Activated T-helper 1 cell treated with anti-CD3 and anti-CD28 coated beads, Interleukin-2, amount 50 U/mL, for 16 hours (primary cell): ENCODE measurements at places on chromosomes 7 and 10.

DNA sequence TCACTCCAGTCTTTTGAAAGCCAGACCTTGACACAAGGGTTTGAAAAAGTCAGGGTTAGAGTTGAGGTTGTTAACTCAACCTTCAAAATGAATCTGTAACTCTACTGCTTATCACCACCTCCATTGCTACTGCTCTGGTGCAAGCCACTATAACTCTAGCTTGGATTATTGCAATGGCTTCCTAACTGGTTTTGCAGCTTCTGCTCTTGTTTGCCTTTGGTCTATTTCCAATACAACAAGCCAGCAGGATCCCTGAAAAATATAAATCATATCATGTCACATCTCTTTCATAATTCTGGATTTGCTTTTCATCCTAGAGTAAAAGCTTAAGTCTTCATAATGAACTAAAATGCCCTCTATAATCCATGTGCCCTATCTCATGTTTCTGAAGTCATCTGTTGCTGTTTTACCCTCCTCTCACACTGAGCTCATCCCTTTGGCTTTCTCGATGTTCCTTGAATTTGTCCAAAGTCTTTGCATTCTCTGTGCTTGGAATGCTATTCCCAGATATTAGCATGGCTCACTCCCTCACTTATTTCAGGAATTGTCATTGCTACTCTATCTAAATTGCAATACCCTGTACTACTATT, 10.9 kb downstream of the TAS2R60 start:
- DNase-seq = no peak

- DNase-seq = no peak
Measured at GRCh38 chr7:366161-366803, 76.3 kb downstream of the FOXL3 start.

DNA sequence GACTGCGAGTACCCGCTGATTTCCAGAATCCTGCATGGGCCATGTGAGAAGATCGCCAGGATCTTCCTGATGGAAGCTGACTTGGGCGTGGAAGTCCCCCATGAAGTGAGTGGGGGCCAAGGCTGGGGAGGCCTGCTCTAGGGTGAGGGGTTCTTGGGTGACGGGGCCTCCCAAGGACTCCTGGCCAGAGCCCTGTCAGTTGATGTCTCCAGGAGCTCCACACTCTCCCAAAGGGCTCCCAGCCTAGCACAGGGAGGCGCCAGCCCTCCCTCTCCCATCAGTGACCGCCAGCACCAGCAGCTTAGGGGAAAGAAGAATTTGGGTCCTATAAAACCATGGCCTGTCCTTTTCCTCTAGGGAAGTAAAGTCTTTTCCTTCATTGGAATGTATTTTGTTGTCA, 9.8 kb upstream of the ZNF22 start:
- no peak for DNase-seq

DNA sequence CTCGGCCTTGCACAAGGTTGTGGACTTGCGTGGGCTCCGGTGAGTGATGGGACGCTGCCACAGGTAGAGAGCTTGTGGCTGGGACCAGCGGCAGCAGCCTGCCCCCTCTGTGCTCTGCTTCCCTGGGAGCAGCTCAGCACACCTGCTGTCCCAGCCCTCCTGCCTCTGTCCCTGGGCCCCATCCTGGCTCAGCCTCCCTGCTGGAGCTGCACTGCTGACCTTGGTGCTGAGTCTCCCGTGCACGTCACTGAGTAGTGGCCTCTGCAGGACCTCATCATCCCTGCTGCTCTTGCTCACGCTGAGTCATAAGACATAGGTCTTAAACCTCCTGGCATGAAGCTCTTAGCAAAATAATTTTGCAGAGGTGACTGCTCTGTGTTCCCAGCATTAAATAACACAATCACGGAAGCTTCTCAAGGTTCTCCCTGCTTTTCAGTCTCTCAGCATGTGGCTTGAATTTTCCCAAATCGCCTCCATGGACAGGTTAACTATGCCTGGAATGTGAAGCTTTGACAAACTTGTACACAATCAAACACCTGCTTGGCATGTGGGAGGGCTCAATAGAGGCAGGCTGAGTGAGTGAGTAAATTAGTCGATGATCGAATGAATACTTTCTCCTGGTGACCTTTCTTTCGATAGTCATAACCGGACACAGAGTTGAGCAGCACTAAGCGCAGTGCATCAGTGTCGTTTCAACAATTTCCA, 63.8 kb upstream of the NPS start:
- no peak for DNase-seq

DNA sequence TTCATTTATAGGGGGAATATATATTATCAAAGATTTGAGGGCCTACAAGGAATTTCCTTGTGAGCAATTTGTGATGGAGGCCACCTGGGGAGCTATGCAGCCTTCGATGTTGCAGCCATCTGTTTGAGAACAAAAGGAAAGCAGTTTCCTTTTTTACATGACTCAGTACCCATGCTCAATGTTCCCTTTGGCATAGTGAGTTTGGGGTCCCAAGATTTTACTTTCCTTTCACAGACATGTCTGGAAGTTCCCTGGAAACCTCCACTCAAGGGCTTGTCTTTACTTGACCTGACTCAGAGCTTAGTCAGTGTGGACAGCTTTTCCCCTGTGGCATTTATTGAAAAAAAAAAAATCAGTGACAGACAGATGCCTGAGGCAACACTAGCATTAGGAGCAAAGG, 73.5 kb upstream of the VIPR2 start:
- no peak for DNase-seq

DNA sequence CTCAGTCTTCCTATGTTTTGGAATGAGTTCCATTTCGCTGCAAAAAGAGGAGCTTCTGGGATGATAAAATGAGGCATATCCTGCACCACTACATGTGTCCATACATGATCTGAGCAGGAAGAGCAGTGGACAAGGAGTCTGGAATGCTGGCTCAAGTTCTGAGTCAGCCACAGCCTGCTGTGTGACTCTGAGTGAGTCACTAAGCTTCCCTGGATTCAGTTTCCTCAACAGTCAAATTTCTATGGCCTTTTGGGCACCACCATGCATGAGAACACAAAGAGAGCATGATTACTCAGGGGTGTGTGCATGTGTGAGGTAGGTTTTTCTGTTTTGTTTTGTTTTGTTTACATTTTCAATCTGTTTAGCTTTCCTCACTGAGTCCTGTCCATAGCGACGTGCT, 254.6 kb downstream of the ANKRD30A start:
- no peak for DNase-seq

- no peak for DNase-seq
Measured at GRCh38 chr10:49760789-49761188, 1.3 kb downstream of the OGDHL start.

DNA sequence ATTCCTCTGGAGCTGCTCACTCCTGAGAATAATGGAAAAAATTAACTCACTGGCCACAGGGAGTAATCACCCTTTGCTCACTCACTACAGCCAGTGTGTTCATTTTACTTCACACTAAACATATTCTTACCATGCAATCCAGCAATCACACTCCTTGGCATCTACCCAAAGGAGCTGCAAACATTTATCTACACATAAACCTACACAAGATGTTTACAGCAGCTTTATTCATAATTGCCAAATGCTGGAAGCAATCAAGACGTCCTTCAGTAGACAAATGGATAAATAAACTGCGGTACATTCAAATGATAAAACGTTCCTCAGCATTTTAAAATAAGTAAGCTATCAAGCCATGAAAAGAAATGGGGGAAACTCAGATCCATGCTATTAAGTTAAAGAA, 34.2 kb upstream of the POM121L12 start:
- no peak for DNase-seq

DNA sequence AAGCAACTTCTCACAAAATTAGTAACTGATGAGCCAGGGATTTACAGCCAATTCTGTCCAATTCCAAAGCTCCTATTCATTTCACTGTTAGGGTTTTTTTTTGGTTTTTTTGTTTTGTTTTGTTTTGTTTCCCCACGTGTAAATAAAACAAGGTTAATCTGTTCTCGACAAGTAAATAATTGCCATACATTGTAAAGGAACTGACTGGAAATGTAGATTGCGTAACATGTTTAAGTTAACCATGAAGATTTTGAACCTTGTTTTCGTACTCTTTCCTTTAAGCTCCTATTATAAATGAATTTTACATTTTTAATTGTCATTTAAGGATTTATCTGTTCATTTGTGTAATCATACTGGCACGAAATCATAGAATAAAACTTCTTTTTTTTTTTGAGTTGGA, 42.0 kb upstream of the FOXP2 start:
- DNase-seq = no peak

- no peak for DNase-seq
Measured at GRCh38 chr10:21318540-21319167, 206.8 kb downstream of the SKIDA1 start.

GRCh38 chr7:37494926-37495325, 46.3 kb upstream of the ELMO1 start:
- DNase-seq = no peak

GRCh38 chr7:121167971-121168370, 160.8 kb upstream of the WNT16 start:
- no peak for DNase-seq

DNA sequence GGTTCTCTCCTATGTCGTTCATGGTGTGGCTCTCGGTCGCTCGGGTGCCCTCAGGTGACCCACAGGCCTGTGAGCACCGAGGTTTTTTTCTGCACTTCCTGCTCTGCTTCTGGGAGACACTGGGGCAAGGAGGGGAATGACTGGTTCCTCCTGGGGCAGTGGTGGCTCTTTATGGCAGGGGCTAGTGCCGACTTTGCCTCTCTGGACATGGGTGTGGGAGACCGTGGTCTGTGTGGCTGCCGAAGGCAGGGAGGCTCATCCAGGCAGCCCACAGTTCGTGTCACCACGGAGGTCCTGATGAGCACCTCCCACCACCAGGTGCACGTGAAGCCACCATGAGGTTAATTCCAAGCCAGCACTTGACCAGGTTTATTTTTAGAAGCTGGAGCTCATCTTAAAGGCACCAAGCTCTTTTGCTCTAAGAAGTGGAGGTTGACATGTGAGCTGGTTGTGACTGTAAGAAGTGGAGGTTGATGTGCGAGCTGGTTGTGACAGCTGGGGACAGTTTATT, 24.7 kb upstream of the DPYSL4 start:
- DNase-seq = no peak

DNA sequence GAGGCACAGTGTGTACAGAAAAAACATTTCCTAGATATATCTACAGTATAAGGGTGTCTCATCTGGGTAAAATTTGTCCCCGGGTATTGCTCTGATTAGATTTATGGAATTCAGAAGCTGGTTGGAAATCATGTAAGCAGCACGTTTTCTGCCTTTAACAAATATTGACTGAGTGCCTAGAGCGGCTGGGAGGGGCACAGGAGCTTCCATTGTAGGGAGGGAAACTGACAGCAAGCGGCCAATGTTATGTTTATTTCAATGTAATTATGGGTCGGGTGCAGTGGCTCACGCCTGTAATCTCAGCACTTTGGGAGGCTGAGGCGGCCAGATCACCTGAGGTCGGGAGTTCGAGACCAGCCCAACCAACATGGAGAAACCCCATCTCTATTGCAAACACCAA, 4.4 kb upstream of the RFC2 start:
- DNase-seq = no peak

DNA sequence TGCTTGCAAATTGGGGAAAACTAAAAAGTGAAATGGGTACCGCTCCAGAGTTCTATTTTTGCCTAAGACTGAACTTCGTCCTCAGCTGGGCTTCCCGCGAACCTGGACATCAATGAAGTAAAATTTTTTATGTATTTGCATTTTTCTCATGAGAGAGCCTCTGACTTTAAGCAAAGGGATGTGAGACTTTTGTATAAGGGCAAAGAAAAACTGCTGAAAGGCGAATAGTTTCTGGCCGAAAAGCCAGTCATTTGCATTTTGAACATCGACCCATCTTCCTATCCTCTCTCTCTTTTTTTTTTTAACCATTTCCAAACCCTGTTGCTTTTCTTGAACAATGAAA, 573 bp downstream of the PMPCB start:
- no peak for DNase-seq

GRCh38 chr10:122164023-122164601, 107.0 kb upstream of the BTBD16 start:
- DNase-seq = no peak

GRCh38 chr7:39583539-39583938, 17.3 kb downstream of the YAE1 start:
- no peak for DNase-seq

- DNase-seq = no peak
Measured at GRCh38 chr10:86355571-86356038, 11.0 kb downstream of the GRID1 start.

GRCh38 chr7:30561389-30561788, 33.3 kb upstream of the GARS1 start:
- DNase-seq = no peak

- no peak for DNase-seq
Measured at GRCh38 chr7:123823898-123824753, 20.8 kb upstream of the HYAL4 start.

DNA sequence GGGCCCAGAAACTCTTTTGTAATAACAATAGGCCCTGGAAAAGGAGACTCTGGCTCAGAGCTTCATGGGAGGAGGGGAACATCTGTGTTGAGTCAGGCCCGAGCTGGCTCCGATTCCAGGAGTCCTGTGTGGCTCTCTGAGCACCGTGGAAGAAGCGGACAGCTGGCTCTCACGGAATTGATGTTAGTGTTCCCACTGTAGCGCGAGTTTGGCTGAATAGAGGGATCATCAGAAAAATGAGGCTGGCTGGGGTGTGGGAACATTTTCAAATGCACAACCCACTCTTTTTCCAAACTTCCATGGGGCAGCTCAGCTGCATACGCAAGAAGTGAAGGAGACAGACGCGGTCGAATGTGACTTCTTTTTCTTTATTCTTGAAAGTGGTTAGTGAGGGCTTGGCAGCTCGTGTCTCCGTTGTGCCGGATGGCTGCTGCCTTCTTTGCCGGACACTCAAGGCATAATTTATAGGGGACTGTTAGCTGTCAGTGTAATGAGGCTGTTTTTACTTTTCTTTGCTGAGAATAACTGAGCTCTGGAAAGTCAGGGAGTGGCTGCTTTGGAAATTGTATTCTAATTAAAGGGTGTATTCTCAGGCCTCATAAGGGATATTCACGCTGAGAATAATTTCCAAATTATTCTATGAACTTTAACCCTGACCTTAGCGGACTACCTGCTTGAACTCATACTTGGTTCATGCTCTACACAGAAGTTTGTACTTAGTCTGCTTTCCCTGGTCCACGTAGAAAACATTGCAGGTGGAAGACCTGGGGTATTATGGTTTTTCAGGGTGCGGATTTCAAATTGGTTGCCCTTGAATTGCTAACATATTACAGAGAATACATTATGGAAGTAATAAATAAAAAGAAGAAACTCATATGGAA, 23.1 kb downstream of the MDFIC start:
- no peak for DNase-seq

DNA sequence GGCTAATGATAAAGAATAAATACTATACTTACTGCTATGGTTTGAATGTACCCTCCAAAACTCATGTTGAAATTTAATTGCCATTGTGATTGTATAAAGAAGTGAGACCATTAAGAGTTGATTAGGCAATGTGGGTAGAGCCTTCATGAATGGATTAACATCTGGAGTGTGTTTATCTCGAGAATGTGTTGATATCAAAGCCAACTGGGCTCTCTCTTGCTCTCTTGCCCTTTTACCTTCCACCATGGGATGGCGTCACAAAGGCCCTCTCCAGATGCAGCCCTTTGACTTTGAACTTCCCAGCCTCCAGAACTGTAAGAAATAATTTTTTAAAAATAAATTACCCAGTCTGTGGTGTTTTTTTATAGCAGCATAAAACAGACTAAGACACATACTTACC, 50.1 kb upstream of the GHITM start:
- no peak for DNase-seq
